HuH-7.5 (cell line): ENCODE measurements at places on chromosomes 2 and 18.

- no peak for DNase-seq
Measured at GRCh38 chr18:79518028-79518682, 122.4 kb downstream of the NFATC1 start.

GRCh38 chr2:25692143-25692542 is 18.8 kb upstream of the DTNB start:
- DNase-seq, result no peak

DNA sequence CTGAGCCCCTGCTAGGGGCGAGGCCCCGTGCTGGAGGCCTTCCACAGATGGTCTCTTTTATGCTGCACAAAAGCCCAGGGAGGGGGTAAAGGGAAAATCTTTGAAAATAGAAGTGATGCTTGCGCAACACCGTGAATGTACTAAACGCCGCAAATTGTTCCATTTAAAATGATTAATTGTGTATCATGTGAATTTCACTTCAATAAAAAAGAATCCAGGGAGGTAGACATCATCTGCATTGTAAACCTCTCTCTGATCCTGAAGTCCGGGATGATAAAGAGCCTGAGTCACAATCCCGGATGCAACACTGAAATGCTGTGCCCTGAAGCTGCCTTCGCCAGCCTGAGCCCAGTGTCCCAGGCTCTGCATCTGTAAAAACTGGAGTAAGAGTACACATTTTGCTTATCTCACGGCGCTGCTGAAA is 107.7 kb upstream of the PPP1CB start:
- DNase-seq, result no peak

DNA sequence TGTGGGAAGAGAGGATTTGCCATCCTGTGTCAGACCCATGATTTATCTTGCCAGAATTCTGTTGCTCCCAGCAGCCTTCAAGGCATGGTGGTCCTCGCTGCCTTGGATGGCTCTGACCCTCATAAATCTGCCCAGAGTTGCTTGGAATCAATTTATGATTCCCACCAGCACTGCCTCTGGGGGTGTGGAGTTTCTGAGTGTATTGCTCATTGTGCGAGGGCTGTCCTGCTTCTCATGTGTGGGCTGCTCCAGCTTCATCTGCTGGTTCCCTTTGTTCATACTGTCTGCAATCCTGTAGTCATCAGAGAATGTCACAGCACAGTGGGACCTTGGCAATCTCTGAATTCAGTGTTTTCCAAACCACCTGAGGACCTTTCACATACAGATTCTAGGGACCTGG is 139.8 kb downstream of the CLIP4 start:
- DNase-seq, result no peak
